COR-L47 (cell line): ENCODE measurements at places on chromosomes 5 and 9.
A peak's percentile ranks its signal among the peaks of the same experiment; 100 is the strongest.

- no peak for DNase-seq
Measured at GRCh38 chr9:137319011-137319738, 17.1 kb upstream of the NRARP start.

DNA sequence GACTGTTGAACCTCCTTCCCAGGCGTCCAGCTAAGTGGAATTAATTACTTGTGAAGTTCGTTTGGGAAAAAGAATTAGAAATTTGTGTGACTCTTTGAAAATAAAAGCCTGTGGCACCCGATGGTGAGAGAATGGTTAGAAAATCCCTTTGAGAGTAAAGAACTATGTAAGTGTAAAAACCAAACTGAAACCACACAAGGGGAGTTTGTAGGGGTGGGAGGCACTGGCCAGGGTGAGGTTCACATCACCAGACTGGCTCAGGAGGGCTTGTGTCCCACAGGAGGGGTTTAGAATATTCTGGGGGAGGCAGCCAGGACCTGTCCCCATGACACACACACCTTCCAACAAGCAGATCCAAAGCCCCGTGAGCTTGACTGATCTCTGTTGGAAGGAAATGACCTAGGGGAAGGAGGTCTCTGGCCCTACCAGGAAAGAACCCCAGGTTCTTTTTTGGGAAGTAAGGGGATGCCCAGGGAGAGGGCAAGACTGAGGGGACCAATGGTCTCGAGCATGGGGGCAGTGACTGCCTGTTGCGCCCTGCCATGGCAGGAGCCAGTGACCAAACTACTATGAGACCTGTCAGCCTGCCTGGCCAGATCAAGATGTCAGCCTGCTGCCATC is 4.3 kb downstream of the SPATA24 start:
- no peak for DNase-seq

GRCh38 chr5:158422653-158423515 is 563.9 kb upstream of the CLINT1 start:
- DNase-seq, result no peak

DNA sequence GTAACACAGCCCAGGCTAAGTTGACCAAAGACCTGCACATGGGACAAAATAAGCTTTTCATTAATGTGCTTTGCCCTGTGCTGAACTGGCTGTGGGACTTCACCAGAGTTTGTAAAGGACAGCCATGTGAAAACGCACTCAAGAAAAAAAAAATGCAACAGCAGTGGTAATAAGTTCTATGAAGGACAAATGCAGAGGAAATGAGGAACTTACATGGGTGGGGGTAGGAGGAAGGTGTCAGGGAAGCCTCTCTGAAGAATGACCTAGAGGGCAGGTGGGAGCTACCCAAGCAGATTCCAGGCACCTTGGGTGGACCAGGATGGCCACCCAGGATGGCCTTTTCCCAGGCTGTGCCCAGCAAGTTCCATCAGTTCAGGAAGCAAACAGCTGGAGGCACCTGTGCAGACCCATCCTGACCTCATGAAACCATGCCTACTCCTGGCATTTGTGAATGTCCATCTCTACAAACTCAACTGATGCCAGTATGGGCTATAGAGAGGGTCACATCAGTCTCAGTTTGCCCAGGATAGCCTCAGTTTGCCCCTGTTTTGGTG is 6.7 kb upstream of the PHF2 start:
- no peak for DNase-seq

DNA sequence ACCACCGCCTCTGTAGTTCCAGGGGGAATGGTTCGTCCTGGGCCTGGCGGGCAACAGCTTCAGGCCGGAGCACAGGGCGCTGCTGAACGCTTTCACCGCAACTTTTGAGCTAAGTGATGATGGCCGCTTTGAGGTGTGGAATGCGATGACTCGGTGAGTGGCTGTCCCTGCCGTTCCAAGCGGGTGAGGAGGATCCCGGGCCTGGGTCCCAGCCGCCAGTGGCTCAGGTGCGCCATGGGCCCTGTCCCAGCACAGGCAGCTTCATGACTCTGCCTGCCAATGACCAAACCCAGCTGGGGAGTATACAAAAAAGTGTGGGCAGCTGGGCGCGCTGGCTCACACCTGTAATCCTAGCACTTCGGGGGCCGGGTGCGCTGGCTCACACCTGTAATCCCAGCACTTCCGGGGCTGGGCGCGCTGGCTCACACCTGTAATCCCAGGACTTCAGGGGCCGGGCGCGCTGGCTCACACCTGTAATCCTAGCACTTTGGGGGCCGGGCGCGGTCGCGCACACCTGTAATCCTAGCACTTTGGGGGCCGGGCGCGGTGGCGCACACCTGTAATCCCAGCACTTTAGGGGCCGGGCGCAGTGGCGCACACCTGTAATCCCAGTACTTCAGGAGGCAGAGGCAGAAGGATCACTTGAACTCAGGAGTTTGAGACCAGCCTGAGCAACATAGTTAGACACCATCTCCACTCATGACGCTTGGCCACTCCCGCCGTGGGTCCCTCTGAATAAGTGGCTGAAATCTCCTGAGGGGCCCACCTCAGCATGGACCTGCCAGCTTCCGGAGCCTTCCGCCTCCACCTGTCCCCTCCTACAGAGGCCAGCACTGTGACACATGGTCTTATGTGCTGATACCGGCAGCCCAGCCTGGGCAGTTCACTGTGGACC is 1.1 kb downstream of the LCN12 start:
- DNase-seq, result no peak

- DNase-seq, result no peak
Measured at GRCh38 chr5:83785176-83785668, 64.6 kb upstream of the HAPLN1 start.

DNA sequence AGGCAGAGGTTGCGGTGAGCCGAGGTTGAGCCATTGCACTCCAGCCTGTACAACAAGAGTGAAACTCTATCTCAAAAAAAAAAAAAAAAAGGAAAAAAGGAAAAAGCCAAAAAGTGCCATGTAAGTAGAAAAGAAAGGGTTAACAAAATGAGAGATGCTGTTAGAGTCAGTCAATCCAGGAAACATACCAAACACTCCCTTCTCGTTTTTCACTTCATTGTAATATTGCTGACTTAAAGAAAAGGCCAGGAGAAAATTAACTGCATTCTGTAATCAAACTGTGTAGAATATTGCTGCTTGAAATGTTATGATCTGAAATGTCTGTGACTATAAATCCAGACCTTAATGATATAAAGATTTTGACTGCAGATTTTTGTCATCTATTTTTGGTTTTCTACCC is 379.1 kb downstream of the ENC1 start:
- DNase-seq, result no peak

GRCh38 chr5:148848393-148849031 is 22.1 kb downstream of the ADRB2 start:
- DNase-seq, result no peak

- peak; percentile 90 for DNase-seq
Measured at GRCh38 chr9:98172604-98173003, 19.8 kb downstream of the CORO2A start.

DNA sequence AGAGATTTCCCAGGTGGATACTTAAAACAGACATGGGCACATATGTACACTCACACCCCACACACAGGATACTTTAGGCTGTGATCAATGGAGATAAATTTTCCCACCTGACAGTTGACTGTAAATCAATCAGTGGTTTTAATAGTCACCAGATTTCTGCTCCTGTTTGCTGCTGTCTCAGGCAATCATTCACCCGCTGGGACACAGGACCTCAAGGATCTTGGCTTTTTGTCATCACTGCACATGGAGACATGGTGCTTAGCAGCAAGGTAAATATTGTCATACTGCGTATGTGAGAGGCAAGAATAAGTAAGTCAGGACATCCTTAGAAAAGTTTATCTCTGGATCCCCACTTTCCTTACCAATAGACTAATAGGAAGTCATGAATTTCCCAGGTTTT is 60.8 kb upstream of the KLF9 start:
- DNase-seq, result no peak

DNA sequence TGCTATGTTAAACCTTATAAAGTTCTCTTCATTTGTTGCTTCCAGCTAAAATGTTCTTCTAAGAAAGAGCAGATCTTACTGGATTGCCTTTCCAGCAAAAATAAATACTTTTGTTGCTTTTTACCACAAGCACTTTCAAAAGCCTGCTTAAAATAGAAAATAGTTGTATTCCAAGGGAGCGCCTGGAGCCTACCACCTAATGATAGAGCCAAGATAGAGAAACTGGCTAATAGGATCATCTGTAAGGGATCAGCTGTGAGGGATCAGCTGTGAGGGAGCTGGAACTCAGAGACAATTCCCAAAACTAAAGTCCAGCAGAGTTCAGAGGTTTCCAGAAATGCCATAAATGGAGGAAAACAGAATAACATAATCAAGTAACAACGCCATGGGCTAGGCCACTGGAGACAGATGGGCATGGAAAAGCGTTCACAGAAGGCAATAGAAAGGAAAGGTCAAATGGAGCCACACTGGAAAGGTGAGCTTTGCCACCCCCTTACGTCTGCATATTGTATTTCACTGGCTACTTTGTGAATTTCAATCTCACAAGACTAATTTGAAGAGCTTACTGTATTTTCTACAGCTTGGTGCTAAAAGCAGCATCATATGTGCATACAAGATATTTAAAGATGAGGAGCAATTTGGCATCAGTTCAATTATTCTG is 140.6 kb upstream of the TLE4 start:
- DNase-seq, result no peak
